ENCODE measurements at places on chromosomes 2 and 18.

DNA sequence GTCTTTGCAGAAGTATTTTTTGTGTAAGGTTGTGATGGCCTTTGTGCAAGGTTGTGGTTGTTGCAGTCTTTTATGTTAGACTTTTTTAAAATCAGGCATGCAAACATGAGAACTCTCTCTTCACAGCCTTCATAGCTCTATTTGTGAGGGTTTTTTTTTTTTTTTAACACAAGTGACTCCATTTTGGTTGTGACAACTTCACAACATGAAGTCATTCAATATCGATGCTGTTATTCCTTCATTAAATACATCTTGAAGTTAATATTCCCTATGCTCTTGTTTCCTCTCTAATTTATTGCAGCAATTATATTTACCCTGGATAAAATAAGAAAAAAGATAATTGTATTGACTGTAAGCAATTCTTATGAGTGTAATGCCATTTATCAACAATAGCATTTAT lies 35.5 kb downstream of the DHRS9 start:
- DNase-seq, result no peak

DNA sequence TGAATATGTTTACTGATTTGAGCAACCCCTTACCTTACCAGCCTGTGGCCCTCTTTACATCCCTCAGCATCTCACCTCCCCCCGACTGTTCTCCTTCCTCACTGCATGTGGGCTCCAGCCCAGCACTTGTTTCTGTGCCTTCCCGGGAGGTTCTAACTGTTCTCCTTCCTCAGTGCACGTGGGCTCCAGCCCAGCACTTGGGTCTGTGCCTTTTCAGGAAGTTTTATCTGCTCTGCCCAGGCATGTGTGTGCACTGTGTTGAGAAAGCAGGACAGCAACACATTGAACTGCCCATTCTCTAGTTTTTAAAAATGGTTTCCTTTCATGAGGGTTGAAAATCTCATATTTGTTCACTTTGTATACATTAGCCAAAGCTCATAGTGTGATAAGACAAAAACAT lies 158.4 kb downstream of the ATP9B start:
- DNase-seq, result no peak

DNA sequence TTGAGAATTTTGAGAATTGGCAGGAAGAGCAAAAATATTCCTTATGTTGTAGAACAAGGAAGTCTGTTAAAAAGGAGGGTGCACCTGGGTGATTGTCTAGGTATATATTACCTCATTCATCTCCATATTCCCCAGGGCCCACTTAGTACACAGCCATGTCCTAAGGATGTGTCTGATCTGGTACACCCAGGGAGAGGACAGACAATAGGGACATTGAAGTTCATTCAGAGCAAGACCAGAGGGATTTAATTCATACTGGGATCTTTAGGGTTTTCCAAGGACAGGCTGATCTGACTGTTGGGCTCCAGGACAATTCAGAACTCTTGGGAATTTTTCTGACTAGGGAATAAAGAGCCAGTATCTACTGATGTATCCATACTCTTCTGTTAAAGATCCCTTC lies 112.1 kb downstream of the PHLPP1 start:
- DNase-seq, result peak; percentile 36

GRCh38 chr2:175631245-175631623 lies 370.8 kb downstream of the LNPK start:
- no peak for DNase-seq

GRCh38 chr2:96887493-96888012 lies 17.7 kb upstream of the SEMA4C start:
- DNase-seq, result no peak

DNA sequence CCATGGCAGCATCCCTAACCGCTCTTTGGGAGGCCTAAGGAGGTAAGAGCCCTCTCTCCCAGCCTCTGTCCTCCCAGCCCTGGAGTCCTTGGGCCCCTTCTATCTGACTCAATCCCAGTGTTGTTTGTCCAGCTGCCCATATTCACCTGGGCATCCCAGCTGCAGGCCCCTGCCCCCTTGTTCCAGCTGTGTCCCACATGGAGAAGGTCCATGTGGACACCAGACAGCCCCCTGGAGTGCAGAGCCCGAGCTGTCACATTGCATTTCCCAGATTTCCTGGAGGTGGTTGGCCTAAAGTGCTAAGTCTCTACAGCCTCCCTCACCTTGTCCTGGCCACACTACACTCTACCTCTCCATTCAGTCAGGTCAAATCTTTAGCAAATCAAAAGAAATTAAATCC lies 42.5 kb downstream of the PSD4 start:
- DNase-seq, result no peak

DNA sequence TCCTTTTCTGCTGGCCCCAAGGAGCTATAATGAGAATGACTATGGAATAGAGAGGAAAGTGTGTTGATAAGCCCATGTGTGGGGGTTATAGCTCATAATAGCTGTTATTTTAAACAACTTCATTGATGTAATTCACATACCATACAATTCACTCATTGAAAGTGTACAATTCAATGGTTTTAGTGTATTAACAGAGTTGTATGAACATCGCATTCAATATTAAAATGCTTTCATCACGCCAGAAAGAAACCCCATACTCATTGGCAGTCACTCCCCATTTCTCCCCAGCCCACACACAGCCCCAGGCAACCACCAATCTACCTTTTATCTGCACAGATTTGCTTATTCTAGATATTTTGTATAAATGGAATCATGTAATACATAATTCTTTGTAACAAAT lies 139.6 kb upstream of the CYP1B1 start:
- DNase-seq, result no peak

DNA sequence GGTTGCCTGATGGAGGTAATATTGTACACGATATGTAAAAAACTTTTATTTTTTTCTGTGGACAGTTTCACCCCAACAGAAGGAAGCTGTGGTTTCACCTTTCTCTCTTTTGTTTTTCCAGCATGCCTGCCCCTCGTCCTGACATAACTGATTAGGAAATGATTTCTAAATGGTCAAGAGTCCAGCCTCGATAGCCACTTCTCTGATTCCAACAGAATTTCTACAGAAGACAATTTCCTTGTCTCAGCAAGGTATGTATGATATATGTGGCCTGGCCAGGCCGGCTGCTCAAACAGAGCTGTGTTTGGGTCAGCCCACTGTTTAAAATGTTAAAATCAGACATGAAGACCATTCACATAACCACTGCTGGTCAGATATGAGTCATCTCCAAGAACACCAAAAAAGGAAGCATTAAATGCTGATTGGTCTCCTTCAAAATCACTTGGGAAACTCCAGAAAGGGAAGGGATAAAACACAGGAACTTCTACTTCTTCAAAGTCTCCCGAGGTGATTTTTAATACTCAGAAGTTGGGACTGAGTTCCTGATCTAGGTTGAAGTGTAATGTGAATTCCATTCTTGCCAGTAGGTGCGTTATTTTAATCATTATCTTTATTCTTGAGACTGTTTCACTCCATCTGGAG lies 22.3 kb downstream of the ATP8B1 start:
- no peak for DNase-seq

DNA sequence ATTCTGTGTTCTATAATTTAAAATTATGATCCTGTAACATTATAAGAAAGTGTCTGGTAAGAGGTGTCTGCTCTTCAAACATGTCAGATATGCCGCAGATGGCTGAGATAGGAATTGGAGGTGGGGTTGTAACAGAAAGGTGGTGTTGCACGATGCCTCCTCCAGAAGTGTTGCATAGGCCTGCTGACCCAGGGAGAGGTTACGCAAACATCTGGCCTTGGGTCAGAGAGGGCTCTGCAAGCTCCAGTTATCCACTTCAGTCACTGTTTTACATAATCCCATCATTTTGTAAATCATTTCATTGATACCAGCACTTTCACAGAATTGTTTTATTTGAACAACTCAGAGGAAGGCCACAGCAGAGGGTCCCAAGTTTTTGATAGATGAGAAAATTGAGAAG lies 256.5 kb downstream of the OSR1 start:
- no peak for DNase-seq

- DNase-seq, result no peak
Measured at GRCh38 chr2:165009466-165009865, 54.1 kb upstream of the SLC38A11 start.

GRCh38 chr2:235793163-235793752 lies 299.4 kb downstream of the AGAP1 start:
- no peak for DNase-seq

DNA sequence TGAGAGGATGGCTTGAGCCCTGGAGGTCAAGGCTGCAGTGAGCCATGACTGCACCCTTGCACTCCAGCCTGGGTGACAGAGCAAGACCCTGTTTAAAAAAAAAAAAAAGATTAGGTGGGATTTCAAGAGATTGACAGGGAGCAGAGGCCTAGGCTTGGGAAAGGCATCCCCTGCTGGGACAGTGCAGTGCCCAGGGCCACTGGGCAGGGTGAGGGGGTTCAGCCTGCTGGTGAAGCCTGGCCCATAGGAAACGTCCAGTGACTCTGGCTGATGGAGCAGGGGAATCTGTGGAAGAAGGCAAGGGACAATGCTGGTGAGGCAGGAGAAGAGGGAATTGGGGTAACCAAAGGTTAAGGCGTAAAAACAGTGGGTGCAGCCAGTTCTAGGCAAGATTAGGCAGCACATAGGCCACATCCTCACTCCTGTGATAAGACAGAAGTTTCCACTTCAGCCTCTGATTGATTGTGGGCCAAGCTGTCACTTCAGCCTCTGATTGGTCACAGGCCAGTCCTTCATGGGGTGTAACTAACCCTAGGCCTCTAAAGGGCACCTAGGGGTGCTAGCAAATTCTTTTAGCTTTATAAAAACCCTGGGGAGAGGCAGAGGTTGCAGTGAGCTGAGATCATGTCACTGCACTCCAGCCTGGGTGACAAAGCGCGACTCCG lies 128.6 kb downstream of the MSH2 start:
- no peak for DNase-seq

GRCh38 chr2:19230626-19231025 lies 127.8 kb downstream of the OSR1 start:
- DNase-seq, result no peak

GRCh38 chr18:11850821-11851145 lies 430 bp upstream of the CHMP1B start:
- no peak for DNase-seq

- no peak for DNase-seq
Measured at GRCh38 chr2:55907686-55908085, 15.9 kb downstream of the EFEMP1 start.

Data from NCI-H2107 (cell line).